ENCODE measurements at places on chromosomes 11 and 22. TPM values are rescaled to one million over a fixed set of nuclear protein-coding genes. Genes with fewer than 3 reads are reported as not detected.

The COPB1 gene
- total RNA-seq: 155 TPM

The FUT4 gene
- total RNA-seq: 2.4 TPM

The CPT1B gene
- total RNA-seq: 7.4 TPM

The DEUP1 gene
- not detected for total RNA-seq

The RAD9A gene
- total RNA-seq: 9.2 TPM

The NXPE1 gene
- not detected for total RNA-seq

All from foreskin keratinocyte (primary cell).